Inflammatory macrophage (primary cell): ENCODE measurements at places on chromosomes 2 and 18.

- no peak for DNase-seq
Measured at GRCh38 chr2:208025814-208026184, 472 bp upstream of the PLEKHM3 start.

DNA sequence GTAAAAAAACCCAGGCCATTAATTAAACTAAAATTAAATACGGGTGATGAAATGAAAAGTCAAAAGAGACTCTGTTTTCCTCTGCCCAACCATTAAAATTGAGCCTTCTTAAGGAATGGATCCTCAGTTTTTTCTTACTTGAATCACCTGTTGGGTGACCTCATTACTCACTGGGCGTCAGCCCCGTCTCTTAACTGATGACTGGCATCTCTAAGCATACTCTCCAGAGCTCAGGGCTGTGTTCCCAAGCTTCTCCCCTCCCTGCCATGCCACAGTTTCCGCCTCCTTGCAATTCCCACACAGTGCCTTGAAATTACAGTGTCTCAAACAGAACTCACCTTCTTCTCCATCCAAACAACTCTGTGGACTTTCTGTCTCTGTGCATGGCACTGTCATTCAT is 421.1 kb upstream of the CELF4 start:
- DNase-seq, result no peak

DNA sequence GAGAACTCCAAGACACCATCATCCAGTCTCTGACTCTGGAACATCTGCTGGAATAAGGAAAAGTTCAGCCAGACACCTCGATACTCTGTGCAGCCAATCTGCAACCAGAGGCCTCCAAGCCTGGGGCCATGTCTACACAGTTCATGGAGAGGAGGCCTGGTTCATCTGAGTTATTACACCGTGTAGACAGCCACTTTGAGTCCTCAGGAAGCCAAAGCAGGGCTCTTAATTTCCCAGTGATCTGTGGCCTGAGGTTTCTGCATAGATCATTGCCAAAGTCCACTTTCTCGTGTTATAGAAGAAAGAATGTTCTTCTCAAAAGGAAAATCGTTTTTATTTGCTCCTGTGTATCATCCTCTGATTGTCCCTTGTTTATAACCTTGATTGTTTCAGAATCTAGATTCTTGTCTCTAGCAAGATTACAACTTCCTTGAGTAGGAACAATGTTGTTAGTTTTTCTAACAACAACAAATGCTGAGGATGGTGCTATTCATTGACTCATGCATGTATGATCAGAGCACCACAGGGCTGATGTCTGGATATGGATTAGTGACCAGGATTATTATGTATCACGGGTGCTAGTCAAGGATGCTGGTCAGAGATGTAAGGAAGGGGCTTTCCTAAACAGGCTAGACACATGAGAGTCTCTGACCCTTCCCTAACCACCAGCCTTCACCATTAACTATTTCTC is 30.7 kb upstream of the MARCO start:
- no peak for DNase-seq

GRCh38 chr2:101895039-101895438 is 96.7 kb upstream of the IL1R2 start:
- no peak for DNase-seq

DNA sequence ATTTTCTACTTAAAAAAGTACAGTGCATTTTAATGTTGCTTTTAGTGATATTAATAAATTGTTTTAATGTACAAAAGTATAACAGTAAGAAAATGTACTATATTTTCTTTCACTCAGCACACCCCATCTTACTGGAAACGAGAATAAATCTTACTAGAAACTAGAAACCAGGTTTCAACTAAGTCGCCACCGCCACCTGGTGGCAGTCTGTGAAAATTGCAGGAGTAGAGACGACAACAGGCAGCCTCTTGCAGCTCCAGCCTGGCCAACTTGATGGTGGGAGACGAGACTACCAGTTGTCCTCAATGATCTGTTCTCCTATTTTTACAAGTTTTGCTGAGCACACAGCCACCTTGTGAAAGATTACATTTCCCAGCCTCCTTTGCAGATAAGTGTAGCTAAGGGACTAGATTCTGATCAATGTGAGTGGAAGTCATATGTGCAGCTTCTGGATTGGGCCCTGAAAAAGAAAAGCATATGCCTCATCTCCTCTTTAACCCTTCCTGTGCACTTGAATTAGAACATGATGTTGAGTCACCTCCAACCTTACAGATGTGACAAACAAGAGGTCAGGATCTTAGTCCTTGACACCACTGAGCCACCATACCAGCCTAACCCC is 8.7 kb downstream of the OTOF start:
- peak; percentile 87 for DNase-seq

DNA sequence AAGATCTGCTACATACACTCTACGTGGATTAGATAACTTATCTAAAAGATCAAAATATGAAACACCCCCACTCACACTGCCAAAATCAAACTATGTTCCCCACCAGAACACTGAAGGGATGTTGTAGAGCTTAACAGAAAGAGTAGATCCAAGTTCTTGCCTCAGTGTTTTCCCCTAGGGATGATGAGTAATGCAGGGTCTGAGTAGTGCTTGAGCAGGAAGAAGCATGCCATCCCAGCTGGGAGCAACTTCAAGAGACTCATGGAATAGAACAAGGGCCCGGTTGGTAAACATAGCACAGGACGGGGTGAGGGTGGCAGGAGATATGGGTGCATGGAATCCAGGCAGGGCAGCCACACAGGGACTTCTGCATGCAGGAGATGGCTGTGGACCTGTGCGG is 74.3 kb downstream of the SNTG2 start:
- no peak for DNase-seq

- no peak for DNase-seq
Measured at GRCh38 chr2:158940356-158940755, 28.1 kb upstream of the TANC1 start.
